ENCODE measurements at places on chromosomes 1 and 21.

- peak; percentile 43 for DNase-seq
Observed at GRCh38 chr1:206631085-206631509, 4.2 kb upstream of the DYRK3 start.

DNA sequence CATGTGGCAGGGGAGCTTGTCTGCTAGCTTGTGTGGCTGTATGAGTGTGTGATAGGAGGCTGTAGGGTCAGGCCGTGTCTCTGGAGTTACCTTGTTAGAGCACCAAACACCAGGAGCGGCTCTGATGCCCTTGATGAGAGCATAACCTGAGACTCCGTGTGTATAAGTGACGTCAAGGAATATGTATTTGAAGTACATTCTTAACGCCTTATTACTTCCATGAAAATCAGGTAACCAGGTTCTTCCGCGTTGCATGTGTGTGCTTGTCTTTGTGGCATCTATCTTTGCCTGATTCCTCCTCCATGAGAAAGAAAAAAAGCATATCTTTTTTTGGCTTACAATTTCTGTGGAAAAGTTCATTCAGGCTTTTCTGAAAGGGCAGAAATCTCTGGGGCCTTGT, 4.6 kb downstream of the OLFML3 start:
- no peak for DNase-seq

DNA sequence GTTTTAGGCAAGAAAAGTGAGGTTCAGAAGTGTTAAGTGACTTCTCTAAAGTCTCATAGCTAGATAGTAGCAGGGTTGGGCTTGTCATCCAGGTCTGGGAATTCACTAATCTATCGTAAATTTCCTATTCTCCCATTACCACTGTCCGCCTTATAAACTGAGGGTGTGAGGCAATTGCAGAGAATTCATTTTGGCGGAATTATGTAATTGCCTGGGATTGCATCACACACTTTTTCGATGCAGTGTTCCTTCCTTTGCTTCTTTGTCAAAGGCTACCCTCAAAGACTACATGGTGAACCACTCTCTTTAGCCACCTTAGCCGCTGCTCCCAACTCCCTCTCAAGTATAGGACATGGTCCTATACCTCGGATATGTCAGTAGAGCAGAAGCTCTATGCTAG, 19.1 kb downstream of the SELP start:
- no peak for DNase-seq

GRCh38 chr1:243378669-243379068, 122.8 kb downstream of the SDCCAG8 start:
- DNase-seq: no peak

GRCh38 chr1:71666609-71667008, 585.8 kb upstream of the ZRANB2 start:
- DNase-seq: no peak

- DNase-seq: no peak
Observed at GRCh38 chr1:12185918-12186678, 19.3 kb downstream of the TNFRSF1B start.

DNA sequence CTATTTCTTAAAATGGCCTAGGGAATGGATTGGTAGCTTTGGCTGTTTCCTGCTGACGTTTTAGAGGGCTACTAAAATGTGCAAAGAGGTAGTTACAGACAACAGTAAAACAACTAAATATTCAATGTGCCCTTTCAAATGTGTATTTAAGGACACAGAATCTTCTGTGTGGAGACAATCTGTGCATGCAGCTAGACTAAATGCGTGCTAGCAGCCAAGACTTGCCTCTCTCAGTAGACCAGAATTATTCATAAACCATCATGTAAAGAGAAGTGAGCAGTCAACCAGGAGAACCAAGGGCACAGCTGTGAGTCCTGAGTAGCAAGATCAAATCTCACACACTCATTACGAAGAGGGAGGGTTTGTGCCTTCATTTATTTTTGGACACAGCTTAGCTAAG, 160.2 kb upstream of the GREM2 start:
- DNase-seq: no peak

- no peak for DNase-seq
Observed at GRCh38 chr1:235724730-235725129, 75.1 kb upstream of the GNG4 start.

DNA sequence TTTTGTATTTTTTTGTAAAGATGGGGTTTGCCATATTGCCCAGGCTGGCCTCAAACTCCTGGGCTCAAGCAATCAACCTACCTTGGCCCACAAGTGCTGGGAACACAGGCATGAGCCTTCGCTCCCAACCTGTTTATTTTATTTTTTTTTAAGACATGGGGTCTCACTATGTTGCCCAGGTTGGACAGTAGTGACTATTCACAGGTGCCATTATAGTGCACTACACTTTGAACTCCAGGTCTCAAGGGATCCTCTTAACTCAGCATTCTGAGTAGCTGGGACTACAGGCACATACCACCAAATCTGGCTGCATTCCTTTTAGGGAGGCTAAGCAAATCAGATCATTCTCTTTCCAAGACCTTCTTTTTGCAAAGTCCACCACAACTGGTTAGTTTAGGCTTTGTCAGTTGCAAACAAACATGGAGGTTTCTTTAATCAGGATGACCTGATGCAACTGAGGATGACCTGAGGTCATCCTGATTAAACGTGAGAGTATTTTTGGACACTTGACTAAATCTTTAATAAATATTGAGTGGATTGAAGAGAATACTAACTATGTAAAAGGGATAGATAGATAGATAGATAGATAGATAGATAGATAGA, 30.0 kb upstream of the RALGPS2 start:
- no peak for DNase-seq

GRCh38 chr1:25657121-25657882, 40.7 kb downstream of the MAN1C1 start:
- DNase-seq: no peak

DNA sequence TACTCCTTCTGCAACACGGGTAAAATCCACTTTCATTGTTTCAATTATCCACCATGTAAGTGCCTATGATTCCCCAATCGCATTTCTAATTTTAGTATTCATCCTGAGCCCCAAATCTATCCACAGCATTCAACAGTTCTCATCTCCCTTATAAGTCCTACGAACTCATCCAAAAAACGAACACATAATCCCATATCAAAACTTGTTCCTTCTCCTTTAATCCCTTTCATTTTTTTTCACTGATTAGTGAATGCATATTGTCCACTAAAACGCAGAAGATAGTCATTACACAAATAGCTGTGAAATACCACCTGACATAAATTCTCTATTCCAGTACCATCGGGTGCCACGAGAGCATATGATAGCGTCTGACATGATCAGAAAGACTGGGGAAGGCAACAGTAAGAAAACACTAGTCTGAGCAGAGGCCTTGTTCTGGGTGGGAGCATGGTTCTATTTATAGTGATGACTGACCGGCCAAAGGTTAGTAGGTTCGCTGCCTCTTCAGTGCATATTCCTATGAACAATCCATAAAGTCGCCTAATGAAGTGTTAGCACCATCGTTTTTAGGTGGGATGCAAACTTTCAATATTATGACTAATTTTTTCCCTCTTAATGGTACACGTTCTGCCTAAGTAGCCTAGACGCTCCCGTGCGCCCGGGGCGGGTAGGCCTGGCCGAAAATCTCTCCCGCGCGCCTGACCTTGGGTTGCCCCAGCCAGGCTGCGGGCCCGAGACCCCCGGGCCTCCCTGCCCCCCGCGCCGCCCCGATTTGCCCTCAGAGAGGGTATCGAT, 648 bp downstream of the ATP5PF start:
- DNase-seq: no peak

DNA sequence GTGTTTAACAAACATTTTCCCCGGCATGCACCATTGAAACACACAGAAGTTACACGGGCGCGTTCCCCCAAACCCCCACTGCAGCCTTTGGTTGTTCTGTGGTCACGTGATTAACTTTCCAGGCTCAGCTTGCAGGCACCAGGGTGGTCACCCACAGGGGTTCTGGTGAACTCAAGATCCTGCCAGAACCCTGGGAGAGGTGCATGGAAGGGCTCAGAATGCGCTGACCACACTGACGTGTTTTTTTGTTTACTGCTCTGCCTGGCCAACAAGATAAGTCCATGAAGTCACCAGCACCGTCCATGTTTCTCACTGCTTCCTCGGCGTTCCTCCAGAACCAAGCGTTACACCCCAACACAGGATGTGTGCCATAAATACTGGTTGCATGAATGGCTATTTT, 229.5 kb upstream of the VAMP3 start:
- DNase-seq: no peak

DNA sequence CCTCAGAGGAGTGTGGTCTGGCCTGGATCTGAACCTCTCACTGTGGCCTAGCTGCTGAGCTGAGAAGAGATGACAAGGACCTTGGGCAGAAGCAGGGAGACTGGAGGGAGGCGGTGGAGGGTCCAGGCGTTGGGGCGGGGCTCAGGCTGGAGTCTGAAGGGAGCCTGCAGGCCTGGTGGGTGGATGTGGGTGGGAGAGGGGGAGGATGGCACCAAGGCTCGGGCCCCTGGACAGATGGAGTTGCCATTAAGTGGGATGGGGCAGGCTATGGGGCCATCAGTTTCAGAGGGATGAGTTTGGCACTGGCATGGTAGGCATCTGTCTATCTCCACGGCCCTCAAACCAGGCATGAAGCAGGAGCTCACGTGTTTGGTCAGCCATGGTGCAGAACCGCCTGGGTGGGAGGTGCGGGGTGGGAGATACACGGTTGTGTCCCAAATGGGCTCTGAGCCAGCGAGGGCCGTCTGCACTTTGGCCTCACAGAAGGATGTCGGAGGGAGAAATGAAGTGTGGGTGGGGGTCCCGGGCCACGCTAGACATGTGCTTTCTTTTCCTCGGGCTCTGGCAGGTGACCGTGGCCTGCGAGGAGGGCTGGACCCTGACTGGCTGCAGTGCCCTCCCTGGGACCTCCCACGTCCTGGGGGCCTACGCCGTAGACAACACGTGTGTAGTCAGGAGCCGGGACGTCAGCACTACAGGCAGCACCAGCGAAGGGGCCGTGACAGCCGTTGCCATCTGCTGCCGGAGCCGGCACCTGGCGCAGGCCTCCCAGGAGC, 23.6 kb downstream of the PCSK9 start:
- no peak for DNase-seq

GRCh38 chr1:110982320-110982719, 18.6 kb upstream of the LRIF1 start:
- no peak for DNase-seq

- DNase-seq: no peak
Observed at GRCh38 chr1:244052728-244053312, 1.7 kb downstream of the ZBTB18 start.

DNA sequence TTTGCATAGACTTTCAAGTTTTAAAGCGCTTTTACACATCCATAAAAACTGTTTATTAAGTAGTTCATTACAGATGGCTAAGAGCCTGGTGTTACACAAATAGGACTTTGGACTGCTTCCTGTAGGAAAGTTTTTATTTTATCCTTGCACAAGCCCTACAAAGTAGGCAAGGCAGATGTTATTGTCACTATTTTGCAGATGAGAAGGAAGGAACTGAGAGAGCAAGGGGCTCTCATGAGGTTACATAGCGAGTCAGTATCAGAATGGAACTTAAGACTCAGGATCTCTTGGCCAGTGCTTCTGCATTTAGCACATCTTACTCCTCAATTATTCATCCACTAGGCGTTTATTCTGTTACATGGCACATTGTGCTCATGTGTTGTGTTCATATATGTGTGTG, 2.6 kb upstream of the MAPKAPK2 start:
- no peak for DNase-seq

DNA sequence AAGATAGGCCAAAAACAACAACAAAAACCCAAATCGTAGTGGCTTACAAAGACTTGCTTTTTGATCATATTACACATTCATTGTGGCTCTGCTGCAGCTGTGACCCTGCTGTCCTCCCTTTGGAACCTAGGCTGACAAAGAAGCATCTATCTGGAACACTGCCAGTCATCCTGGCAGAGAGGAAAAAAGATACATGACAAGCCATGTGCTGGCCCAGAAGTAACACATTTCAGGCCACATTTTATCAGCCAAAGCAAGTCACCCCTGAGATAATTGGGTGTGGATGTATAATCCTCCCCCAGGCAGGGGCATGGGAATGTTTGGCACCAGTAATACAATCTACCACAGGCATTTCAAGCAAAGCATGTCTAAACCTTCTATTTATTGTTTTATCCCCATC, 37.2 kb upstream of the AGO1 start:
- no peak for DNase-seq

DNA sequence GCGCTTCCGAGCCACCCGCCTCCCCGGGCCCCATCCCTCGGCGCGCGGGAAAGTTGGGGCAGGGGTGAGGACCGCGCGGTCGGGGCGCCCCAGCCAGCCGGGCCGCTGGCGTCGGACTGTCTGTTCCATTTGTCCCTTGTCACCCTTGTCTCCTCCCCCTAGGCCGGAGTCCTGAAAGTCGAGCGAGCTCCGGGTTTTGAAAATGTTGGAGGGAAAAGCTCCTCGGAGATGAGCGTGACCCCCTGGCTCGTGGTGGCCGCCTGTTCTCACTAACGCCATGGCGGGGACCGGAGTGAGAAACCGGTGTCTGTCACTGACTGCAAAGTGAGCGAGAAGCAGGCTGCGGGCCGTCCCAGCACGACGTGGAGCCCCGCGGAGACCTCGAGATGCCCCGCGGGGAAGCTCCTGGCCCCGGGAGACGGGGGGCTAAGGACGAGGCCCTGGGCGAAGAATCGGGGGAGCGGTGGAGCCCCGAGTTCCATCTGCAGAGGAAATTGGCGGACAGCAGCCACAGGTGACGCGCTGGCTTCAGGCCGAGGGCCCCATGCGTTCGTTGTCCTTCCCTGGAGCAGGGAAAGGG, 491 bp downstream of the PER3 start:
- no peak for DNase-seq

DNA sequence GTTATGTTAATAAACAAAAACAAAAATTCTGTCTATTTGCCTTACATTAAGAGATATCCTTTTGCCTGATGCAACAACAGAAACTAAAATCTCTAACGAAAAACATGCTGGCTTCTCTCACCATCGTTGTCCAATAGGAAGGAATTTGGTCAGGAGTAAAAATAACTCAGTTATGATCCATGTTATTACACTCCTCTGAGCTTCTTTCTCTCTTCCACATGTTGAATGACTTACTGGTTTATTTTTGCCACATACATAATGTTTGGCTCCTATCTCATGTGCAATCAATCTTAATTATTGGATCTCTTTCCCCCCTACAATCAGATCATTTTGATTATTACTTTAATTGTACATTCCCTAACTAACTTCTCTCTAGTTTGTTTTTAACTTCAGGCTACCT, 688.4 kb downstream of the USP25 start:
- no peak for DNase-seq

- no peak for DNase-seq
Observed at GRCh38 chr1:7648761-7649384, 122.2 kb upstream of the VAMP3 start.

DNA sequence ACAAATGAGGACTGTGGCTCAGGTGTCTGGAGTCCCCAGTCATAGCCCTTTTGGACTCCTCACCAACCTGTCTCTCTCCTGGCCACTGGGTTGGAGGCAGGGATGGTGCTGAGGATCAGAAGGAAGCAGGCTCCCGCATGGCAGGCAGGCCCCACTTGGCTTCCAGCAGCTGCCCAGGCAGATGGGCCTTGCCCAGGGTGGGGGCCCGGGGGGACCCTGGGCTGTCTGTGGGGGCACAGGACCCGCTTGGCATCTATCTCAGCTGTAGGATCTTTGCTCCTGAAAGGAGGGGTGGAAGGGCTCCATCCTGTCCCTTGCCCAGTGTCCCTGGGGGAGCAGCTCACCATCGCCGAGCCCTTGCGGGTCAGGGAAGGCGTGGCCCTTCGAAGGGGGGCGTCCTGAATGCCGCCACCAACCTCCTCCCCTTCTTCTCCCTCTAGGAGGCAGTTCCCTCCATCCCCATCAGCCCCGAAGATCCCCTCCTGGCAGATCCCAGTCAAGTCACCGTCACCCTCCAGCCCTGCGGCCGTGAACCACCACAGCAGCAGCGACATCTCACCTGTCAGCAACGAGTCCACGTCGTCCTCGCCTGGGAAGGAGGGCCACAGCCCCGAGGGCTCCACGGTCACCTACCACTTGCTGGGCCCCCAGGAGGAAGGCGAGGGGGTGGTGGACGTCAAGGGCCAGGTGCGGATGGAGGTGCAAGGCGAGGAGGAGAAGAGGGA, 154.5 kb downstream of the PEX14 start:
- DNase-seq: no peak

Data from GM12891 (cell line).